ENCODE measurements at places on chromosomes 2 and 18.

- no peak for DNase-seq
Measured at GRCh38 chr2:190723397-190724090, 74.7 kb downstream of the NAB1 start.

DNA sequence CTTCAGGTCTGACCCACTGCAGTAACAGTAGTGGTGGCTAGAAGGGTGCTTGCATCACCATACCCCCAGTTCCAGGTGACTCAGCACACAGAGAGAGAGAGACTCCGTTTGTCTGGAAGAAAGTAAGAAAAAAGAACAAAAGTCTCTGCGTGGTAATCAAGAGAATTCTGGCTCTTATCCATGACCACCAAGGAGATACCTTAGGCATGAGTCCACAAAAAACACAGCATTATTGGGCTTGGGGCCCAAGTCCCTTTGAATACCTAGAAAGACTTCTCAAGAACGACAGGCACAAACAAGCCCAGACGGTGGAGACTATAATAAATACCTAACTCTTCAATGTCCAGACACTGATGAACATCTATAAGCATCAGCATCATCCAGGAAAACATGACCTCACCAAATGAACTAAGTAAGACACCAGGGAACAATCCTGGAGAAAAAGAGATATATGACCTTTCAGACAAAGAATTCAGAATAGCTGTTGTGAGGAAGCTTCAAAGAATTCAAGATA, 21.7 kb upstream of the BAZ2B start:
- no peak for DNase-seq

DNA sequence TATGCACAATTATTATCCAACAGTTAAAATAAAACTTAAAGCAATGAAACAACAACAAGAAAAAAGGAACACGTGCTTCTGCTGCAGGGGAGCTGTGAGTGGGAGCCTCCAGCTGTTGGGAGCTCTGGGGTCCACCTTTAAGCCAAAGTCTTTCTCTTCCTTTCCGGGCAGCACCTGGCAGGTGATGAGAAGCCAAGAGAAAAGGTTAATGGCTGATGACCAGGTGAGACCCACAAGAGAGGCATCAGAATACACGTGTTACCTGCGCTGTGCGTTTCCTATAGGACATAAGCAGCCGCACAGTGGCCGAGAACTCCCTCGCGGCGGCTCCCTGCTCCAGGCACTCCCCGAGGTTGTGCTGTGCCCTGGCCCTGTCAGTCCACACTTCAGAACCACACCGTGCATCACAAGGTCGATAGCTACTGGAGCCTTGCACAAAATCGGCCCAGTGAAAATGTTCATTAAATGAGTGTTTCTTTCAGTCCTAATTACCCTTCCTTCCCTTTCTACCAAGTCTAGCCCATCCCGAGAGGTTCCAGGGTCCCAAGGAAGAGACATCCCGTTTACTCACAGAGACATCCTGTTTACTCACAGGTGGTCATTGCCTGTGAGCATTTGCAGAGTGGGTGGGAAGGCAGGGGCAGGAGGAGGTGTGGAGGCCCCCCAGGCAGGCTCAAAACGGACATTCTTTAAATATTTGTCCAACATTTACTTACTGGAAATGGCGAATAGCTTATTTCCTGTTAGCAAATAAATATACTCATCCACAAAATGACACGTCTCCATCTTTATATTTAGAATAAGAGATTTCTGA, 44.9 kb upstream of the ASB18 start:
- no peak for DNase-seq

DNA sequence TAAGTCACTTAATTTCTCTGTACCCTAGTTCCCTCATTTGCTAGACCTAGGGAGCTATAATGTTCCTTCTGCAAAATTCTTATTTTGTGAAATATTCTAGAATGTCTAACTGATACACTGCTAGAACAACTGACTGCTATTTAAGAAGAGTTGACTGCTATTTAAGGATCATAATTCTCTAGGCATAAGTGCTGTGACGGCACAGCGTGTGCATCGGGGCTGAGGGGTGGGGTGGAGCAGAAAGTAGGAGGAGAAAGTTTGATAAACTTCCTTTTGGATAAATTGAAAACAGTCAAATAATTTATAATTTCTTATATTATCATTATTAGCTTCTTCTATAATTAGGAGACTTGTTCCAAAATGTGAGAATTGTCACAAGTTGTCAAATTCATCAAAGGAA, 10.4 kb upstream of the ACTR3 start:
- no peak for DNase-seq

GRCh38 chr2:230335864-230336506, 9.0 kb downstream of the SP140L start:
- DNase-seq: no peak

DNA sequence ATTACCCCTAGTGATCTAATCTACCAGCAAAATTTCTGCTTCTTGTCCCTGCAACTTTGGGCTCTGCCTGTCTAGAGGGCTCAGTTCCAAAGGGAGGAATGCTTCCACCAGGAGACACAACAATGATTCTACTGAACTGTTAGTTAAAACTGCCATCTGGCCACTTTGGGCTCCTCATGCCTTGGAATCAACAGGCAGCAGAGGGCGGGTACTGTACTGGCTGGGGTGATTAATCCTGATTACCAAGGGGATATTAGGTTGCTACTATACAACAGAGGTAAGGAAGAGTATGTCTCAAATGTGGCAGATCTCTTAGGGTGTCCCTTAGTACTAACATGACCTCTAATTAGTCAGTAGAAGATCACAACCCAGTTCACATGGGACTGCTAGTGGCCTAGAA, 21.4 kb downstream of the HADHA start:
- no peak for DNase-seq

GRCh38 chr18:62838475-62839098, 123.2 kb downstream of the PHLPP1 start:
- no peak for DNase-seq

DNA sequence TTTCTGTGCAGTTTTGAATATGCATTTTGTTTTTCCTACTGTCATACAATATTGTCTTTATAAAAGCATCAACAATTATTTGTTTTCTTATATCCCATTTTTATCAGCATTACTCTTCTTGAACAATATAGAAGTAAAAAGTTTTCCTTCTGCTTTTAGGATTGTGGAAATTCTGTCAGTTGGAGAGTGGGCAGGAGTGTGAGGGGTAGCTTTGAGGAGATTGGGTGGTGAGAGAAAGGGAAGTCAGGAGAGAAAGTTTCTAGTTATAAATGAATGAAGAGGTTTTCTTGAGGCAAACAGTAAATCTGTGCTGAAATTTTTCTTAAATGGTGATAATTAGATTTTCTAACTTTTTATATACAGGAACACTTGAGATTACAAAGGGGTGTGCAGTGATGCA, 151.7 kb upstream of the NOSTRIN start:
- no peak for DNase-seq

DNA sequence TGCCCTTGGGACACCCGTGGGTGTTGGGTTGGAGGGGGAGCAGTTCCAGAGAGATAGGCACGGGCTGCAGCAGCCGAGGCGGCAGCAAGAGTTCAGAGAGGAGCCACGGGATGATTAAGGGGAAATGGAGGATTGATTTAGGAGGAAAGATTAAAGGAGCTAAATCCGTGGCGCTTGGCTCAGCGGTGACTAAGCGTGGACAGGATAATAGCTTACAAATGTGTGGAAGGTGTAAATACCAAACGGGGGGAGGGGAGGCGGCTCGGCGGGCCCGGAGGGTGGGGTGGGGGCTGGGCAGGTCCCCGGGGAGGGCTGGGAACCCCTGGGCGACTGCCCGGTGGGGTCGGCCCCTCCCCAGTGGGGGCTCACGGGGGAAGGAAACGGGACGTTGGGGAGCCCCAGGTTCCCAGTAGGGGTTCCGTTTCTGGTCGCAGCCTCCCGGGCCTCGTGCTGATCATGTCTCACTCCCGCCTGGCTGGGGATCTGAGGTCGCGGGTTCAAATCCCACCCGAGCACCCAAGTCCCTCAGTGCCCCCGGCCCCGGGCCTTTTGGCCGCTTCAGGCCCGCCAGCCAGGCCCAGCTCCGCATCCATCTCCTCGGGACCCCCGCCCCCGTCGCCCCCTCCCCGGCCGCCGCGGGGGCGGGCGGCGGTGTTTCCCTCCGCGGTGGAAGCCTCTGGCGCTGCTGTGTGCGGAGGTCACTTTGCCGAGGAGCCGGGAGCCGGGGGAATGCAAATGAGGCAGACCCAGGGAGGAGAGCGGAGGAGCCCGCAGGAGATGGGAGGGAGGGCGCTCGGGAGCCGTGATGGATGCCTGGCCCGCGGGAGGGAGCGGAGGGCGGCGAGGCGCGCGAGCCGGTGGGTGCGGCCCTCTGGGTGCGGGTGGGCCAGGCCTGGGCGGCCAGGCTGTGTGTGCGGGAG, 8.1 kb downstream of the ASIC4 start:
- DNase-seq: no peak

DNA sequence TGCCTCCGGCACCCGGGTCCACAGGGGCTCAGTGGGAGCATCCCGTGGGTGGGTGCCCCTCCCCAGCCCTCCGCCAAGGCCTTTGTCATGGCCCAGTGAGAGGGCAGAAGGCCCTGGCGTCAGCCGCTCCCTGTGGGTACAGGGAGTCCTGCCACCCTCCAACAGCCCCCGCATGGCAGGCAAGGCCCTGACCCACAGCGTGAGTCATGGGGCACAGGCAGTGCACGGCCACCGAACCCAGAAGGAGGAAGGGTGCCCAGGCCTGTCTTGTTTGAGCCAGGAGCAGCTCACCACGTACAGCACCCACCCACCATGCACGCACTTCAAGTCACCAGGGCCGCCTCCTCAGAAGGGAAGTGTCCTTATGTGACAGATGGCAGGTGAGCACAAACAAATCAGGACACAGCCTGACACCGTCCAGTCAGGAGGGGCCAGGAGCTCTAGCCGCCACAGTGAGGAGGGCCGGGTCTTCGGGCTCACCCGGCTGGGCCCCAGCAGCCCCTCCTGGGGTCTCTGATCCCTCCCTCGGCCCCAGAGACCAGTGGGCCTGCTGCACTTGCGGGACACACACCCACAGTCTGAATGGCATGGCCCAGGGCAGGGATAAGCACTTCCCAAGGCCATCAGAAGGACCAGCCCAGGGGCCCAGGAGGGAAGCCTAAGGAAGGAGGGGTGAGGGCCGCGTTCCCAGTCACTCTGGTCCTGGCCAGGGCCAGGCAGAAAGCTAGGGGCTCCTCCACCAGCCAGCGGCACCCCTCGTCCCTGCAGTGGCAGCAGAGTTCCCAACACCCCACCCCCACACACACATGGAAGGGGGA, 25.8 kb downstream of the BIN1 start:
- no peak for DNase-seq

GRCh38 chr2:138910427-138910826, 130.2 kb upstream of the NXPH2 start:
- DNase-seq: no peak

- DNase-seq: no peak
Measured at GRCh38 chr18:73879766-73880165, 267.9 kb downstream of the FBXO15 start.

- no peak for DNase-seq
Measured at GRCh38 chr18:77815666-77816338, 566.2 kb downstream of the GALR1 start.

GRCh38 chr2:109537565-109538222, 76.1 kb downstream of the SEPTIN10 start:
- peak; percentile 33 for DNase-seq

- DNase-seq: no peak
Measured at GRCh38 chr2:29475499-29475898, 360.3 kb downstream of the CLIP4 start.

DNA sequence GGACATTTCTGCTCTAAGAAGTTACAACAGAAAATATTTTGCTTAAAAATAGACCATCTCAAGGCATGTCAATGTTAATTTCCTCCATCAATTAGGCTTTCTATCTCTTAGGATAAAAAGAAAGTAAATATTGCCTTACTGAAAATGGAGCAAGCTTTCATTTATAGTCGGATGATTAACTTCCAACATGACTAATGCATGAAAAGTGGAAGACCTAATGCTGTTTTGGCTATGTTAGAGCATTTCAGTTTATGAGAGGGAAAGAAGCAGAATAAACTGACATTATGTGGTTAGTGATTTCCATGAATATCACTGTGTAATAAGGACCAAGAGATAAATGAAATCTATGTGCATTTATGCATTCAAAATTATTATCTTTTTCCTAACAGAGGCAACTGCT, 475.2 kb upstream of the UBE2E3 start:
- DNase-seq: no peak

GRCh38 chr18:58566556-58567292, 62.2 kb downstream of the ALPK2 start:
- no peak for DNase-seq

DNA sequence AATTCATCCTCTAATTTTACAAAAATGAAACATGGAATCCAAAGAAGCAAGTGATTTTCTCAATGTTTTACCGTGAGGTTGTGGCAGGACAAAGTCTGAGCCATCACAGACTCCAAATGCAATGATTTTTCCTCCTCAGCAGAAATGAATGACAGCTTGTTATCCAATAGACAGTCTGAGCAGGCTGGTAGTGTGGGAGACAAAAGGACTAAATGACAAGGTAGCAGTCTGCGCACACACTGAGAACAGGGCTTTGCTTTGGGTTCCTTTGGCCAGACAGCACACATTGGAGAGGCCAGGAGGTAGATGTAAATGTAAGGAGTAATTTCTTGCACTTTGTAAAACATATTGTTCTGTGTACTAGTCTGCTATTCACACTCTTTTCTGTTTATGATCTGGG, 50.3 kb upstream of the RGPD4 start:
- DNase-seq: no peak

GRCh38 chr2:211068108-211068780, 511.8 kb downstream of the CPS1 start:
- DNase-seq: no peak

DNA sequence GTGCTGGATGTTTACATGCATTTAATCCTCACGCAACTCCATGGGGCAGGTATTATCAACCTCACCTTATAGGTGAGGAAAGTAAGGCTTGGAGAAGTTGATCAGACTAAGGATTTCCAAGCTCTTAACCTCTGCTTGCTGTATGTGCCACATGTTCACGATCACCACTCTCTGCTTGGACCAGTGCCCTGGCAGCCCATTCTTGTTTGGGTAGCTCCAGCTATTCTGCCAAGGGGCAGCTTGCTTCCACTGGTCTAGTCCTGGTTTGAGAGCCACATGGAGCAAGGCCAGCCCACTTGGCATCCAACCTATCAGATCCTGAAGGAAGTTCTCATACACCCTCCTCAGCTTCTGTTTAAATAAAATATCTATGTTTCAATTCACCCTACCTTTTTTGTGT, 14.3 kb downstream of the PLB1 start:
- DNase-seq: no peak

- peak; percentile 48 for DNase-seq
Measured at GRCh38 chr2:113818382-113818951, 62.0 kb upstream of the SLC35F5 start.

DNA sequence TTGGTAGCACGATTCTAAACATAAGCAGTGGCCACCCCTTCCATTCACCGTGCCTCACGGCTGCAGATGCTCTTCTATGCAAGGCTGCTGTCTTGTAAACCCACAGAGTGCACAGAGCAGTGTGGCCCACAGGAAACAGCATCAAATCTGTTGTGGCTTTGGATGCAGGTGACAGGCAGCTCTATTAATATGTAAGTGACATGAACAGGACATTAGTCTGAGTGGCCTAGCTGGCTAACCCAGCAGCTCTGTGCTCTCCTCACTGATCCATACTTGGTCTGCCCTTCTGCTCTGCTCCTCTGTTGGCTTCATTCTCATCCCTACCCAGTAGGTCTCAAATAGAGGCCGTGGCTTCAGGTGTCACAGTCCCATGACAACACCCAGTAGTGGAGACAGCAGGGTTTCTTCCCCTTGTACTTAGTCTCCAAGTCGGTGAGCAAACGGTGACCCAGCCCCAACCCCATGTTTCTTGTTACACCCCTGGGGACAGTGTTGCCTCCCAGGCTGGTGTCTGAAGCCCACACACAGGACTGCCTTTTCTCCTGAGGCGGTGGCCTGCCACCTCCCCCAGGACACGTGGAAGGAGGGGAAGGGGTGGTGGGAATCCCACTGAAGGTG, 5.8 kb downstream of the SH3RF3 start:
- DNase-seq: no peak
